ENCODE measurements at places on chromosomes 6 and 20. TPM values are rescaled to one million over a fixed set of nuclear protein-coding genes. Genes with fewer than 3 reads are reported as not detected.

DNA sequence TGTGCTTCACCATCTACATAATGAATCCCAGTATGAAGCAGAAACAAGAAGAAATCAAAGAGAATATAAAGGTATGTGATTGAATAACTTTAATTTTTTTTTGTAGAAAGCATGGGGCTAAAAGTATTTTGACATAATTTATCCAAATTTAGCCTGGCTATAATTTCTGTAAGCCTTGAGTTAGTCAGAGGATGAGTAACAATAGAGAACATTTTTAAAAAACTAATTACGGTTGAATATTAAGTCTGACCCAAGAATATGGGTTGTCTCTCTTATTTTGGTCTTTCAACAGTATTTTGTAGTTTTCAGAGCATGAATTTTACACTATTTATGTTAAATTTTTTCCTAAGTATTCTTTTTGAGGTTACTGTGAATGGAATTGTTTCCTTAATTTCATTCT, 2.5 kb downstream of the GMNN start:
- peaks cover 34% of the 10 kb centered on the region for H3K4me1 ChIP-seq
- no peak for DNase-seq
- no peaks in the 10 kb centered on the region for H3K27me3 ChIP-seq

DNA sequence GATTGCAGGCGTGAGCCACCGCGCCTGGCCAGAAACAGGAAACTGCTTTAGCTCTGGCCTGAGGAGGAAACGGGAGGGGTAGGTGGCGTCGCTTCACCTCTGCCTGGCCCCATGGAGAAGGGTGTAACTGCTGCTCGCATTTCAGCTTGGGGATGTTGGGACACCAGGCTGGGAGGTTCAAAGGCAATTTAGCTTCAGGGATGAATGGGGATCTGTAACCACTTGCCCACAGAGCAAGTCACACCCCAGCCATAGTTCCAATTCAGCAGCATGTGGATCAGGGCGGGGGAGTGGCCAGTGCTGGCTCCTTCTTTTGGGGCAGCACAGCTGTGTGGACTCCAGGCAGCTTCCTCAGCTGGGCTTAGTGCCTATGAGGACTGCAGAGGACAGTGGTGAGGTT, 34.8 kb upstream of the NUP153 start:
- no peak overlapping the region for H3K4me3 ChIP-seq
- DNase-seq = no peak
- H3K4me1 ChIP-seq = no peaks in the 10 kb centered on the region
- peaks cover 2% of the 10 kb centered on the region for H3K27me3 ChIP-seq
- H3K27ac ChIP-seq = no peak overlapping the region
- no peaks in the 10 kb centered on the region for H3K36me3 ChIP-seq

DNA sequence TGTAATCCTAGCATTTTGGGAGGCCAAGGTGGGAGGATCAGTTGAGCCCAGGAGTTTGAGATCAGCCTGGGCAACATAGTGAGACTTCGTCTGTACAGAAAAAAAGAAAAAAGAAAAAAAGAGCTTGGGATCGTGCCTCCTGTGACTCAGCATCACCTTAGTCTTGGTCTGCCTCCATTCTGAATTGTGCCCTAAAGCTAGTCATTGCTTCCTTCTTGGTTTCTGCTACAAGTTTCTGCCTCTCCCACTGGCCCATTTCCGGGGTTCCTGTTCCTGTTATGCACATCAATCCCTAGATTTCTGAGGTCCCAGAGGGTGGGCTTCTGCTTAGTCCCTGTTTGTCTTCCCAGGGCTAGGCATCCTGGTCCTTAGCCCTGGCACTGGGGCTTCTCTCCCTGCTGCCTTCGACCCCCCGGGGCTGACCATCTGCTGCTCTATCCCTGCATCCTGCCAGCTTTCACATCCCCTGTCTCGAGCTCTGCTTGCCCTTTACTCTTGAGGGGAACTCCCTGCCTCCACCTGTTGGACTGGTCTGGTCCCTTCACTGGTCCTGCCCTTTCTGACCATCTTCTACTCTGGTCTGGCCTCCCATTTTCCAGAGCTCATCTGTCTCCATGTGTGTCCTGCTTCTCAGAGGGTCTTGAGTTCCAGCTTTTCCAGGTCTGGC, 77.5 kb upstream of the ESR1 start:
- H3K27me3 ChIP-seq = no peaks in the 10 kb centered on the region
- peaks cover 3% of the 10 kb centered on the region for H3K4me1 ChIP-seq
- H3K36me3 ChIP-seq = peaks cover 5% of the 10 kb centered on the region
- H3K4me3 ChIP-seq = no peak overlapping the region
- no peak for DNase-seq

- no peak overlapping the region for H3K4me3 ChIP-seq
- H3K27ac ChIP-seq = no peak overlapping the region
- no peak for DNase-seq
- peaks cover 25% of the 10 kb centered on the region for H3K36me3 ChIP-seq
- H3K4me1 ChIP-seq = no peaks in the 10 kb centered on the region
Observed at GRCh38 chr6:87608802-87609201, 18.9 kb downstream of the ORC3 start.

DNA sequence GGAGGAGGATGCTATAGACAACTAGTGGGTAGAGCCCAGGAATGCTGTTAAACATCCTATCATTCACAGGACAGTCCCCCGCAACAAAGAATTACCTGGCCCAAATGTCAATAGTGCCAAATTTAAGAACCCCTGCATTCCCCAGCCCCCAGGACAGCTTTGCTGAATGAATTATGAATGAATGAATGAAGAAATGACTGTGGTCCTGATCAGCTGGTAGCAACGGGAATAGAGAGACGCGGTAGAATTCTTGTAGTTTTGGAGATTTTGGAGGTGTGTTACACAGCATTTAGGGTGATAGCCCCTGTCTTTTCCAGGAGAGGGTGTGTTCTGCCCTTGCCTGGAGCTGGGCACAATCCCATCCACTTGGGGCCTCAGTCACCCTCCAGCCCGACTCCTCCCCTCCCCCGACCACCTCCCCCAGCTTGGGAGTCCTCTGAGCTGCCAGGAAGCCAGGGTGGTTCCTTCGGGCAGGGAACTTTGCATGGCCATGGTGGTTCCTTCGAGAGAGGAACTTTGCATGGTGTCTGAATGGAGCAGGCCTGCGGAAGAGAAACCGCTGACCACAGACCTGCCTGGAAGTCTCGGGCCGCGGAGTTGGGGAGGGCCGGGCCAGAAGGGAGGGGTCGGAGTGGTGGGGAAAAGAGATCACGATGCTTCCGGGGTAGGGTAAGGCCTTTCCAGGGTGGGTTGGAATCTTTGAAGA, 1.0 kb upstream of the HCK start:
- no peak for DNase-seq
- no peak overlapping the region for H3K4me3 ChIP-seq
- H3K4me1 ChIP-seq = peaks cover 11% of the 10 kb centered on the region
- H3K36me3 ChIP-seq = no peaks in the 10 kb centered on the region
- peaks cover 48% of the 10 kb centered on the region for H3K27me3 ChIP-seq

- peak overlapping the region; percentile 97 for H3K4me3 ChIP-seq
- H3K36me3 ChIP-seq = peaks cover 2% of the 10 kb centered on the region
- H3K27me3 ChIP-seq = no peaks in the 10 kb centered on the region
- H3K4me1 ChIP-seq = peaks cover 49% of the 10 kb centered on the region
- peak overlapping the region; percentile 16 for H3K27ac ChIP-seq
- no peak for DNase-seq
Observed at GRCh38 chr6:122400462-122401089, 1.1 kb downstream of the HSF2 start.

DNA sequence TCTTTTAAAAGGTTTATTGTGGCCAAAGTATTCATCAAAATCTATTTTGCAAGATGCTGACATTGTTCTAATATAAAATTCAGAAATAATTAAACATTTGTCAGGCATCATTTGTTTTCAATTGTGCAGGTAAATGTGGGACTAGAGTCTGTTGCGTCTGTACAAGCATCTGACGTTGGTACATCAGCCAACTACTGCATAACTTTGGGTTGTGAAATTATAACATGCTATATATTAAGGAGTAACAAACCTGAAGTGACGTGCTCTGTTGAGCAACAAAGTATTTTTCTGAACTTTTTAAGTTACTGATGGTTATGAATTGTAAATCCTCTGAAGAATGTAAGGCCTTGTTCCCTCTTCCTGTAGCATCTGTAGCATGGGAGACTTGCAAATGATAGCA, 66.0 kb downstream of the RNF182 start:
- H3K27me3 ChIP-seq = peaks cover 34% of the 10 kb centered on the region
- no peak overlapping the region for H3K4me3 ChIP-seq

DNA sequence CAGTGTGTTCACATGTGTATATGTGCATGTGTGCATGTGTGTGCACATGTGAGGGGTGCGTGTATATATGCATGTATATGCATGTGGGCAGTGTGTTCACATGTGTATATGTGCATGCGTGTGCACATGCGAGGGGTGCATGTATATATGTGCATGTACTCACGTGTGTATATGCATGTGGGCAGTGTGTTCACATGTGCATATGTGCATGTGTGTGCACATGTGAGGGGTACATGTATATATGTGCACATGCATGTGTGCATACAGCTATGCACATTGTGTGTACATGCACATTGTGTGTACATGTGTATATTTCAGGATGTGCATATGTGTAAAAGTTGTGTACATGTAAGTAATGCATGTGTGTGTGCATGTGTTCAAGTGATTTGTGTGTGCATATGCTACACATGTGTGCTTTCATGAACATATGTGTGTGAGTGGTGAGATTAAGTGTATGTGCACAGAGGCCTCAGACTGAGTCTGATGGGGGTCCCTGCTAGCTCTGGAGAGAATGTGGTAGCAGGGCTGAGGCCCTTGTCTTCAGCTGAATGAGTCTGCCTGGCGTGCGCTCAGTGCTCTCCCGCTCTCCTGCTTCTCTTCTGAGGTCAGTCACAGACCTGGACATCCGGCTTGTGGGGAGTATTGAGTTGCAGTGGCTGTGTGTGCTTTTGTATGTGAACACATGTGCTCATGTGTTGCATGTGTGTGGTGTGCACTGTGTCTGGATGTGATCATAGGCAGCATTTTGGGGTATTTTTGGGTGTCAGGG, 19.9 kb upstream of the MYT1 start:
- H3K27me3 ChIP-seq = no peaks in the 10 kb centered on the region
- DNase-seq = no peak
- no peak overlapping the region for H3K4me3 ChIP-seq
- H3K4me1 ChIP-seq = no peaks in the 10 kb centered on the region

DNA sequence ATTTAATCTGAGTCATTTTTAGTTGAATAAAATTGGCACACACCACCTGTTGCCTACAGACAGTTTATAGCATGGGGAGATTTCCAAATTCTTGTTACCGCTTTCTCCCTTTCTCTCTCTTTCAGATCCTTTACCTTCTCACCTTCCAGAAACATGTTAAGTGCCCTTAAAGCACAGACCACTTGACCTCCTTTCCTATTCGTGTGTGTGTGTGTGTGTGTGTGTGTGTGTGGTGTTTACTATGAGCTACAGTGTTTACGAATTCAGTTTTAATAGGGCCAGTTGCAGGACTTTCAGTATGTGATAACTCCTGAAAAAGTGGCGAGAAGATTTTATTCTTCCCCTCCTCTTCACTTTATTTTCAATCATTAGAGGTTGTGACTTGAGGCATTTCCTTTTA, 258.1 kb downstream of the BMP2 start:
- no peaks in the 10 kb centered on the region for H3K27me3 ChIP-seq
- DNase-seq = no peak
- H3K4me3 ChIP-seq = no peak overlapping the region
- peaks cover 1% of the 10 kb centered on the region for H3K36me3 ChIP-seq
- H3K27ac ChIP-seq = no peak overlapping the region

DNA sequence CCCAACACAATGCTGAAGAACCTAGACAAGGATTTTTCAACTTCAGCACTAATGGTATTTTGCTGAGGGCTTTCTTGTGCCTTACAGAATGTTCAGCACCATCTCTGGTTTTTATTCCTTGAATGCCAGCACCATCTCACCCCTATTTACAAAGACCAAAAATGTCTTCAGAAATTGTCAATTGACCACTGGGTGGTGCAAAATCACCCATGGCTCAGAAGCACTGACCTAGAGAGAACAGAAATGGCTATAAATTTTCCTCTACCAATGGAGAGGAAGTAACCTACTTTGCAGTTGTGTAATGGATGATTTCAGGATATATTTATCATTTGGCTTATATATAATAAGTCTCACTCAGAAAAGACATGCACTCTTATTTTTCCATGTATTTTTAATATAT, 431.0 kb upstream of the IRAK1BP1 start:
- no peak for DNase-seq
- no peaks in the 10 kb centered on the region for H3K4me1 ChIP-seq
- H3K4me3 ChIP-seq = no peak overlapping the region
- no peaks in the 10 kb centered on the region for H3K36me3 ChIP-seq

GRCh38 chr20:56433880-56434255, 21.8 kb downstream of the CASS4 start:
- no peak overlapping the region for H3K4me3 ChIP-seq
- peaks cover 49% of the 10 kb centered on the region for H3K4me1 ChIP-seq
- no peaks in the 10 kb centered on the region for H3K27me3 ChIP-seq
- H3K36me3 ChIP-seq = peaks cover 6% of the 10 kb centered on the region
- peak; percentile 35 for DNase-seq

DNA sequence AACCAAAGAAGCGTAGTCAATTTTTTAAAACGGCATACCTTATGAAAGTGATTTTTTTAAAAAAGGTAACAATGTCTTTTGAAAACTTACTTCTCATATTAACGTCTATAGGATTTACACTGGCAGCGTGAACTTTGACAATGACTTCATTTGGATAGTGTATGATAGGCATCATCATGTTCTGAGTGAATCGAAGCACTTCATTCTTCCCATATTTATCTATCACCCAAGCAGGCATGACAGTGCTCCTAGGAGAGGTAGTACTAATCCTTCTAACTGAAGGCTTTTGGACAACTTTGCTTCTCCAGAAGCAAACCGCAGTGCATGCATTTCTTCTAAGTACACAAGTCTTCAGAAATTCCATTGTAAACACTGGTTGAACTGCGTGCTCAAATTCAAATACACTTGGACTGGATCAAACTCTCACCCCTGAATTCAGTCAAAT, 618 bp downstream of the RTN4IP1 start:
- no peaks in the 10 kb centered on the region for H3K27me3 ChIP-seq
- H3K27ac ChIP-seq = peak overlapping the region; percentile 98
- H3K4me1 ChIP-seq = peaks cover 32% of the 10 kb centered on the region
- no peak for DNase-seq

DNA sequence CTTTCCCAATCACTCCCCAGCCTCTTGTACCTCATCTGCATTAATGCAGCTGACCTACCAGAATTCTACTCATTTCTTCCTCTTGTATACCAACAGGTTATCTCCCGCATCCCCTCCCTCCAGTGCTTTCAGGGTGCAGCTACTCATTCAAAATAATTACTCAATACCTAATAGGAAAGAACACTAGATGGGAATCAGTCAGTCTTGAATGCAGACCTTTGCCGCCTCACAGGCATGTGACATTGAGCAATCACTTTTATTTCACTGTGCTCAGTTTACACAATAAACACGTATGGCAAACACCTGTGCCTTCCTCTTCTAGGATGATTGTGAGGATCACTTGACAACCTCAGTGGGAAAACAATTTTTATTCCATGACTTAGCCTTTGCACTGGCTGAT, 13.3 kb downstream of the ZSCAN31 start:
- H3K4me3 ChIP-seq = no peak overlapping the region
- no peaks in the 10 kb centered on the region for H3K4me1 ChIP-seq
- DNase-seq = no peak

Gene INSM1
- total RNA-seq = 0.38 TPM

Gene PACSIN1
- 0.15 TPM for total RNA-seq

Gene PTCHD4
- not detected for total RNA-seq

Gene SOX18
- total RNA-seq = not detected

Gene PSMB1
- 236 TPM for total RNA-seq

Gene CTCFL
- not detected for total RNA-seq

Gene FAM162B
- not detected for total RNA-seq

Gene MATN4
- total RNA-seq = 1.0 TPM

Gene IP6K3
- not detected for total RNA-seq
